ENCODE measurements at places on chromosomes 5 and 9. TPM values are rescaled to one million over a fixed set of nuclear protein-coding genes. Genes with fewer than 3 reads are reported as not detected.

GRCh38 chr9:36802201-36802920, 229.7 kb downstream of the MELK start:
- H3K4me1 ChIP-seq: no peaks in the 10 kb centered on the region
- H3K4me3 ChIP-seq: no peak overlapping the region
- no peak overlapping the region for H3K27ac ChIP-seq
- DNase-seq: no peak
- H3K36me3 ChIP-seq: no peaks in the 10 kb centered on the region

RNF208 gene
- polyA plus RNA-seq: 9.3 TPM

- H3K27me3 ChIP-seq: peaks cover 10% of the 10 kb centered on the region
- H3K36me3 ChIP-seq: no peaks in the 10 kb centered on the region
- H3K27ac ChIP-seq: no peak overlapping the region
- H3K4me3 ChIP-seq: no peak overlapping the region
These were observed 9.7 kb downstream of the GRIN1 start for GRCh38 chr9:137148661-137149060.

SLC1A3 gene
- polyA plus RNA-seq: 153 TPM
